Activated CD4-positive, alpha-beta T cell treated with anti-CD3 and anti-CD28 coated beads, Interleukin-2, amount 50 U/mL, for 1 hour (primary cell): ENCODE measurements at places on chromosomes 4 and X.

GRCh38 chr4:86223472-86223871, 136.4 kb downstream of the MAPK10 start:
- no peak for DNase-seq

DNA sequence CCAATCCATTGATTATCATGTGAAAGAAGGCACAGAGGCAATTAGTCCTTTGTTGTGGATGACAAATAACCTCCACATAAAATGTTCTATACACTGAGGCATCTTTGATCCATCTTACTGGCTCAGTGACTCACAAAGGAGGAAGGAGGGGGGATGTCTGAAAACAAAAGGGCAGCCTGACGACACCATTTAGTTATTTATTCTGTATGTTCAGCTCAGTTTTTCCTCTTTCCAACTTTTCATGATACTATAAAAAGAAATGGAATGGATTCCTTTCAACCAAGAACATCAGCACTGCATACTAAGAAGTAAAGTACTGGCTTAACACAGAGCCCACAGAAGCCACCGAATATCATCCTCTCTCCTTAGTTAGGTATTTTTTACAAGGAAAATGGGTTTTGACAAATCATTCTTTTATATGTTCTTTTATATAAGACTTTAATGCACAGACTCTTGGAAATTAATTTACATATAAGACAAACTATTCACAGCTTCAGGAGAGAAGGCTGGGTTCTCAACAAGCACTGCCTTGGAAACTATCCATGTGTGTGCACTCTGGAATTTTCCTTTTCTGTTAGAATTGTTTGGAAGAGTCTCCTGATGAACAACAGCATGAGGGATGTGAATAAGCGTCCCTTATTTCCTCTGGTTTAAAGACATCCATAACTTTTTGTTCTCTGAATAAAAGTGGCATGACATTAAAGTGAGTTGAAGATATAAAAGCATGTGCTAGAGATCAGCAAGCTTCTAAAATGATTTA, 135.6 kb downstream of the TSPAN5 start:
- DNase-seq, result no peak

DNA sequence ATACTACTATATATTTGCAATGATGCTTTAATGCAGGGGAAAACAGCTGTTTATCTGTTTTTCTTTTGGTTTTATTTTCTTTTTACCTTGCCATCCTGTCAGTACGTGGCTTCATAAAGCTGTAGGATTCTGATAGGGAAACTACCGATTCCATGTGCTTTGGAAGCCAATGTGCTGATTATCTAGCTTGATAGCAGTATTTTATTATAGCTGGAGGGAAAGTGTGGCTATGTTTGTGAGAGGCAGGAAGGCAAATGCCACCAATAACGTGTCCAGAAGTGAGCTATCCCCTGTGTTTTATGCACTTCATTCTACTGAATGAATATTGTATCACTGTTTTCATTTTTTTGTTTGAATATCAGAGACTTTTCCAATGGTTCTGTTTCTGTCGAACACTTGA, 43.7 kb downstream of the IL15 start:
- no peak for DNase-seq

DNA sequence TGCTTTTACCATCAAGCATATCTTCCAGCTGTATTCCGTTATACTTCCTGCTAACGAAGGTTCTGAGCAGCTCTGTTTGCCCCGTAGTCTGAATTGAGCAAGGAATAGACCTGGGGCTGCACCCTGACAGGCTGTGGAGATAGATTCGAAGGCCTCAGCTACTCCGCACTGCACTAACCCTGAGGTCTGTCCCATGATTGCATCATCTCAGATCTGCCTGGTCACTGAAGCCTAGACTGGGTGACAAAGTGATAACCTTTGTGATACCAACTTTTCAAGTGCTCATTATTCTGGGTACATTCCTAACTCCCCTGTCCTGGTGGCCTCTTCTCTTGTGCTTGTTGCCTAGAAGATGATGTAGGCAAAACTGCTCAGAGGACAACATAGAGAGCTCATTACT, 29.9 kb upstream of the PGRMC1 start:
- no peak for DNase-seq

DNA sequence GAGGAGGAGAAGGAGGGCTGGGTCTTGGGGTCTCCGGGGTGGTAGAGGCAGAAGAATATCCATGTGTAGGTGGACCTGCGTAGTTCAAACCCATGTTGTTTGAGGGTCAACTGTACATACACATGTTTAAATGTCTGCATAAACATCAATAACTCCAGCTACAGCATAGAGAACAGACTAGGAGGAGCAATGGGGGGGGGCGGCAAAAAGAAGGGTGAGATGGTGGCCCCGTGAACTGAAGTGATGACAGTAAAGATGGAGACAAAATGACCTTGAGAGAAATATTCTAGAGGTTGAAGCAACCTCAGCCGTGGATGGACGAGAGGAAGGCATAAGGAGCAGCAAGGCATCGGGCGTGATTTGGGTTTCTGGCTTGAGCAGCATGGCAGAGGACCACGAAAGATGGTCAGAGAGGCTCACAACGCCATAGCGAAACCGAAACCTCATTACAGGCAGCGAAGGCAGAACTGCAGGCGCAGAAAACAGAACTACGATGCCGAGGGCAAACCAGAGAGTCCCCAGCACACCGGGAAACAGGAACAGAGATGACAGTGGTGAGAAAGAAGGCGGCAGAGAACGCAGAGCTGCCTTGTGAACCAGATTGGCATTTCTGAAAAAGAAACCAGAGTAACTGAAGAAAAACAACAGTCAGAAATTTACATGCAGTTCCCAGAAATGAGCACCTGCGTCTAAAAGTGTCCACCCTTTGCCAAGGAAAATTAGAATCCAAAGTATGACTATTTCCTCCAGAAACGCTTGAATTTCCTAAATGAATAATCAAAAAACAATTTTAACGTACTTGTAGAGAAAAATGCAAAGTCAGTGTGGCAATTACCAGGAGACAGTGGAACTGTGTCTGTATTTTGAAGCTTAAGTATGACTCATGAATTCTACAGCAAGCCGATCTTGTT, 50.3 kb upstream of the ENPP6 start:
- DNase-seq, result peak; percentile 47

GRCh38 chr4:110152386-110152785, 46.0 kb downstream of the ELOVL6 start:
- DNase-seq, result no peak

GRCh38 chrX:102651242-102652011, at the start of gene GPRASP1:
GPRASP1 (plus strand) TSS chrX:102651483; CDS start chrX:102653914, 2,431 bp downstream.
- peak; percentile 63 for DNase-seq

DNA sequence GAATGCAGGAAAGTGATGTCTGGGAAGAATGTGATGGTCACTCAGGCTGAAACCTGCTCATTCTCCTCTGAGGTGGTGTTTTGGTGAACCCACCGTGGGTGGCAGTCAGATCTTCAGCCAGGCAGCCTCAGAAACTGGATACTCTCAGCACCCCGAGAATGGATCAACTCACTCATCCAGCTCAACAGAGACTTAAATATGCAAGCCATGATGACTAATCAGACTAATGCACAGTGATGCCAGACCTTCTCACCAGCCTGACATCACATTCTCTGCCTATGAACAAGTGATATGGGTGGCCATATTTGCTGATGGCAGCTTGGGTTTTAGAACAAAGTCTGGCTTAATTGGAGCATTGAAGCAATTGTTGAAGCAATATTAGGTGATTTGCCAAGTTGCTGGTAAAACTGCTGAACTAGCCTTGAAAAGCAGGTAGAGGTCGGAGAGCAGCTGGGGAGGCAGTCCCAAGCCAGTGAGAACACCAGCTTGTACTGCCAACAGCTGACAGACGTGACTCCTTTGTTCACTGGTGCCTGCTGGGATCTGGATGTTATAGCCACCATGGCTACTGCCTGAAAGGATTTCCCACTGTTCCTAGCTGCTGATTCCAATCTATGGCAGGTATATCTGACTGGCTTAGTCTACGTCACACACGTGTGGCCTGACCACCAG, 608.1 kb downstream of the MID1IP1 start:
- DNase-seq, result no peak

DNA sequence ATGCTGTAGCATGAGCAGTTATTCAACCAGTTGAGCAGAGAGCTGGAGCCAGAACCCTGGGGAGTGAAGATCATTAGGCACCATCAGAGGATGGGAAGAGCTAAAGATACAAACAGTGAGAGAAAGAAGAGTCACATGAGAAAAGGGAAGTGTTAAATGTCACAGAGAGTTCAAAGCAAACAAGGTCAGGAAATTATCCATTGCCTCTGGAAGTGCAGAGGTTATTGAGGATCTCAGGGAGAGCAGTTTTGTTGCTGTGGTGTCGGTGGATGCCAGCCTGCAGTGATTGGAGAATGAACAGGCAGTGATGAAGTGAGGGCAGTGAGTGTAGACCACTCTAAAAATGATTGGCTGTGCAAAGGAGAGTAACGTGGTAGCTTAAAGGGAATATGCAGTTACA, 17.7 kb downstream of the SPARCL1 start:
- no peak for DNase-seq

DNA sequence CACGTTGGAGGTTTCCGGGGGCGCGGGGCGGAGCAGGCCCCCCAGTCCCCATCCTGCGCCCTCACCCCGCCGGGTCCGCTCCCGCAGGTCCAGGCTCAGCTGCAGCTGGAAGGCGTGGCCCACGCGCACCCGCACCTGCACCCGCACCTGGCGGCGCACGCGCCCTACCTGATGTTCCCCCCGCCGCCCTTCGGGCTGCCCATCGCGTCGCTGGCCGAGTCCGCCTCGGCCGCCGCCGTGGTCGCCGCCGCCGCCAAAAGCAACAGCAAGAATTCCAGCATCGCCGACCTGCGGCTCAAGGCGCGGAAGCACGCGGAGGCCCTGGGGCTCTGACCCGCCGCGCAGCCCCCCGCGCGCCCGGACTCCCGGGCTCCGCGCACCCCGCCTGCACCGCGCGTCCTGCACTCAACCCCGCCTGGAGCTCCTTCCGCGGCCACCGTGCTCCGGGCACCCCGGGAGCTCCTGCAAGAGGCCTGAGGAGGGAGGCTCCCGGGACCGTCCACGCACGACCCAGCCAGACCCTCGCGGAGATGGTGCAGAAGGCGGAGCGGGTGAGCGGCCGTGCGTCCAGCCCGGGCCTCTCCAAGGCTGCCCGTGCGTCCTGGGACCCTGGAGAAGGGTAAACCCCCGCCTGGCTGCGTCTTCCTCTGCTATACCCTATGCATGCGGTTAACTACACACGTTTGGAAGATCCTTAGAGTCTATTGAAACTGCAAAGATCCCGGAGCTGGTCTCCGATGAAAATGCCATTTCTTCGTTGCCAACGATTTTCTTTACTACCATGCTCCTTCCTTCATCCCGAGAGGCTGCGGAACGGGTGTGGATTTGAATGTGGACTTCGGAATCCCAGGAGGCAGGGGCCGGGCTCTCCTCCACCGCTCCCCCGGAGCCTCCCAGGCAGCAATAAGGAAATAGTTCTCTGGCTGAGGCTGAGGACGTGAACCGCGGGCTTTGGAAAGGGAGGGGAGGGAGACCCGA, 14.0 kb downstream of the SHOX start:
- DNase-seq, result no peak

- DNase-seq, result no peak
These were observed 76.2 kb upstream of the ADGRG2 start for GRCh38 chrX:19198473-19198872.

DNA sequence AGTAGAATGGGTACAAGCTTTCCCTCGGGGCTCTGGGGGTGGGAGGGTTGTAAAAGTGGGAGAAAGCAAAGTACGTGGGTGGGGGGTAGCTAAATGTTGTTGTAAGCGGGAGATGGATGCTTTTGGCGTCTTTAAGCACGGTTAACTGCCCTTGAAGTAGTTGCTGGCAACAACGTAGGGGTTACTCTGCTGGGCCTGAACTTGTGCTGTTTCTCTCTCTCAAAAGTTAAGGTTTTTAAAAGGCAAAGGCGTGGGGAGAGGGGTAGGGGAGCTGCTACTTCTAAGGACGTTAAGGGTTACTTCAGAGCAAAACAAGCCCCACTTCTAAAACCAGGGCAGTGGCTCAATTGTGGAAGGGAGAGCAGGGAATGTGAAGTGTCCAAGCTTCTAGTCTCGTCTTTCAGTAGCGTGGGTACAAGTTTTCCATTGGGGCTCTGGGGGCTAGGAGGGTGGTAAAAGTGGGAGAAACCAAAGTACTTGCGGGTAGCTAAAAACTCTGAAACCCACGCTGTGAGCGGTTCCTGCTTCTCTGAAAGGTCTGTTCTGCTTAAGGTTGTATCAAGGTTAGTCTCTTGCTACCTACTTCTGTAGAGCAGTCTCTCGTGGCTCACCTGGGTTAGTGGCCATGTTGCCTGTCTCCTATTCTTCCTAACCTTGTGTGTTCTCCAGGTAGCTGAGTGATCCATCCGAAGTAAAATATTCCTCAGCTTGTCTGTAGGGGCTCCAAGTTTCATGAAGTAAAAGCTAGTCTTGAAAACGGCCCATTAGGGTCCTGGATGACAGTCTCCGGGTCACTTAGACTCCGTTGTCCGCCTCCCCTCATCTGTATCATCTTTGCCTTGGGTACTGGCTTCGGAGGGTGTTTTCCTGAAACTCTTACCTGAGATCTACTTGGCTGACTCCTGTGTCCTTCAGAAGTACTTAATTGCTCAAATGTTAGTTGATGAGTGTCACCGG, 1.7 kb upstream of the WDR1 start:
- no peak for DNase-seq

GRCh38 chrX:41273638-41274037, 60.3 kb upstream of the DDX3X start:
- DNase-seq, result no peak

DNA sequence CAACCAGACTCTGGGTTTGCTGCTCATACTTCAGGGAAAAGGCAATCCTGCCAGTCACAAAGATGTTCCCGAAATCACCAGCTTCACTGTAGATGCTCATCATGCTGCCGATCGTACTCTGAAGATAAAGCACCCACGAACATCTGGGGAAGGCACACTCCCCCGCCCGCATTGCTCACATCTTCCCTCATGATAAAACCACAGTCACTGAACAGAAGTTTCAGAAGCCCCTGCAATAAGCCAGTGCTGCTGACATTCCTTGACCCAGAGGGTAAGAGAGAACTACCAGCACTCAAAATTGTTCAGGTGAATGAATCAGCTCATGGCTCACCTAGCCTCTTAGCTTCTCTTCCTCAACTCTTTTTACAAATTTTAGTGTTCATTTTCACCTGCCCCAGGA, 43.1 kb downstream of the SRPX2 start:
- DNase-seq, result no peak

DNA sequence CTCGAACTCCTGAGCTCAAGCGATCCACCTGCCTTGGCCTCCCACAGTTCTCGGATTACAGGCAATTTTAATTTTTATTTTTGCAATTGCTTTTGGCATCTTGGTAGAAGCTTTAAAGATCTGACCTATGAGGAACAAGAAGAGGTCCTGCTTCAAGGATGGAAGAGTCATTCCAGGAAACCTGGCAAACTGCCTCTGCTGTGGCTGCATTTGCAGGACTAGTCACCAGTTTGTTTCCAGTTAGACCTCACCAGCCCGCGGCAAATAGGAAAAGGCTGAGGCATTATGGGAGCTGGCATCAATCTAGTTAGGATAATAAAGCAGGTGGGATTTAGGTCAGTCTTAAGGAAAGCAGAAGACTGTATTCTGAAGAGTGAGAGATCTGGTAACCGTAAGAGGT, 51.9 kb upstream of the LAS1L start:
- no peak for DNase-seq
